Esophagus mucosa (tissue), 1 donor: ENCODE measurements at places on chromosomes 11 and 22. TPM values are rescaled to one million over a fixed set of nuclear protein-coding genes. Genes with fewer than 3 reads are reported as not detected.

DNA sequence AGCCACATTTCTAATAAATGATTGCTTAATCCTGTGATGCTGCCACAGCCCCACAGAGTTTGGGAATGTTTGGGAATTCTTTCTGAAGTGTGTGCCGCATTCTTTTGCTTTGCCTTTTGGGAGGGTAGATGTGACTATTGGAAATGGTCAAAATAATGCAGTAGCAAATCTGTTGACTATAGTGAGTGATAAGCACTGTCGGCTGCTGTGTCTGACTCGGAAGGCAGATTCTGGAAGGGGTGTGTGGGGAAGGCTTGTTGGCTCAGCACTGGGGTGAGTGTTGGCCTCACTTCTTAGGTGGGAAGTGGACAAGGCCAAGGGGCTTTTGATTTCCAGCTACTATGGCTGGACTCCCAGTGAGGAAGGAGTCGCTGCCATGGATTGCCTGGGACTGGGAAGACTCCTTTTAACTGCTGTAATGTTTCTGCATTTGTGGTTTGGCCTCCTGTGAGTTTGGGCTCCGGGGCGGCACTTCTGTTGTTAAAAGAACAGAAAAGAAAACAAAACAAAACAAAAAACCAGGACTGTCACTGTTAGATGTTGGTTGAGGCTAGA is 20.1 kb downstream of the ZBTB16 start:
- no peak for ATAC-seq

DNA sequence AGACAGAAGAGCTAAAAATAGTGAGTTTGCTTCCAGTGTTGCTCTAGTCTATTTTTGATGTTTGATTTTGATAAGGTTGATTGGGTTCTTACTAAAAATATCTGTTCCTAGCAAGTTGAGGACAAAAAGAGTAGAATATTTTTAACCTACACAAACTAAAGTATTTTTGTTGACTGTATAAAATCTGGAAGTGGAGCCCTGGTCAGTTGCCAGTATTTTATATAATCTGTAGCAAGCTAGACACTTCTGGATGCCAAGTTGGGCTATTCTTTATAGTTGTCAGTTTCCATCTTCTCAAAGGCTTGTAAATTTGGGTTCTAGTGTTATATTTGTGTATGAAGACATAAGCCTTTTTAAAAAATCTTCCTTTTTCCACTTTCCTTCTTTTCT is 56.7 kb downstream of the HSD17B12 start:
- ATAC-seq, result no peak

DNA sequence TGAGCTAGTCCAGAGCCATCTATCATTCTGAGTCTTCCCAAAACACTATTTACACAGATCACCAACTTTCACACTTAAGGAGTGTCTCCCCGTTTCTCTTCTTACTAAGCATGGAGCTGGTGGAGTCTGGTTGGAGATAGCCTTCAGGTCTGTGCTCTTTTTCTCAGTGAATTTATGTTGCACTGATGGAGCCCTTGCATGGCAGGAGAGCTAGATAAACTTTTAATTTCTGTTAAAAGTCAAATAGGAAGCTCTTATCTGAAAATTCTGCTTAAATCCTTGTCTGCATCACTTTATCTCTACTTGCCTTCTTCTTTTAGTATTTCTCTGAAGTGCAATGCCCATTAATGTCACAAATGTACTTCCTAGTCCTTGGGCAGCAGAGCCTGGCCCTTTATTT is 63.4 kb downstream of the ST3GAL4 start:
- no peak for ATAC-seq

Gene APOL5
- not detected for total RNA-seq

Gene CRYBA4
- not detected for total RNA-seq
